ENCODE measurements at places on chromosomes 11 and 22. TPM values are rescaled to one million over a fixed set of nuclear protein-coding genes. Genes with fewer than 3 reads are reported as not detected.
A peak's percentile ranks its signal among the peaks of the same experiment; 100 is the strongest.

DNA sequence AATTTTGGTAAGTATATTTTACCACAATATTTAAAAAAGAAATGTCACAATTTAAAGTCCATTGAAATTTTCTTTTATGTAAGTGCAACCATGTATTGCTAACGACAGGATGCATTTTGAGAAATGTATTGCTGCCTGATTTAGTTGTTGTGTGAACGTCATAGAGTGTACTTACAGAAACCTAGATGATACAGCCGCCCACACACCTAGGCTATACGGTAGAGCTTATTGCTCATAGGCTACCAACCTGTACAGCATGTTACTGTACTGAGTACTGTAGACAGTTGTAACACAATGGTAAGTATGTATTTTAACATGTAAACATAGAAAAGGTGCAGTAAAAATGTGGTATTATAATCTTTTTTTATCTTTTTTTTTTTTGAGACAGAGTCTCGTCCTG, 48.1 kb downstream of the CBL start:
- no peak overlapping the region for H3K27ac ChIP-seq
- peaks cover 10% of the 10 kb centered on the region for H3K4me1 ChIP-seq
- DNase-seq: no peak

- no peaks in the 10 kb centered on the region for H3K27me3 ChIP-seq
- H3K4me3 ChIP-seq: peak overlapping the region; percentile 54
- H3K36me3 ChIP-seq: peaks cover 7% of the 10 kb centered on the region
- no peak overlapping the region for H3K27ac ChIP-seq
- no peak for DNase-seq
These were observed 33.6 kb upstream of the RELT start for GRCh38 chr11:73342633-73343032.

The PLAAT5 gene
- 1.8 TPM for total RNA-seq

The POU2AF2 gene
- not detected for total RNA-seq

The PPP1R14B gene
- 75.3 TPM for total RNA-seq
